Activated CD4-positive, alpha-beta T cell treated with anti-CD3 and anti-CD28 coated beads for 1 hour (primary cell): ENCODE measurements at places on chromosomes 3 and 15.

GRCh38 chr15:25985165-25985564, 122.0 kb upstream of the ATP10A start:
- DNase-seq, result no peak

DNA sequence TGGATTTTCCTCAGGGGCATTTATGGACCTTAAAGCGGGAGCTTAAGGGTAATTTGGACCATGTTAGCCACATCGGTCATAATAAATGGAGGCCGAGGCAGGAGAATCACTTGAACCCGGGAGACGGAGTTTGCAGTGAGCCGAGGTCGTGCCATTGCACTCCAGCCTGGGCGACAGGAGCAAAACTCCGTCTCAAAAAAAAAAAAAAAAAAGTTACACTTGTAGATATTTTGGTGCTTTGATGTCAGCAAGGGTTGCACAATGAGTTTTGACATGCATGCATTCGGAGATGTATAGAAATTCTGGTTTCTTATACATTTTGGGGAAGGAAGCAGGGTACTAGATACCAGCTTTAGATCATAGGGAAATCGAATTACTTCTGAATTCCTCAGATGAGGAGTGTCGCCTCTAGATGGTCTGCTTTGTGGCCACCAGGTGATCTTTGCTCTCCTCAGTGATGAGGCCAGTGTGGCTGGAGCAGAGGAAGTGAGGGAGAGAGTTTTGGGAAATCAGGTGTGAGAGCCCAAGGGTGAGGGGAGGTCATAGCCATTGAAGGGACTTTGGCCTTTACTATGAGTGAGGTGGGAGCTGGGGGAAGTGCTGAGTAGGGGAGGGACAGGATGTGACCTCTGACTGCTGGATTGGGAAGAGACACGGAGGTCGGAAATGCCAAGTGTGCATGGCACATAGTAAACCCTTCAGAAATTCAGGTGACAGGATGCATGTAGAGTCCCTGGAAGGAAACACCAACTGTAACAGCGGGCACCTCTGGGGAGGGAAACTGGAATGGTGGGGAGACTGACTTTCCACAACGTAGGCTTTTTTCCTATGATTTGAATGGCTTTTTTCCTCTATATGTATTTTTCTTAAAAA, 8.4 kb upstream of the RBSN start:
- no peak for DNase-seq

DNA sequence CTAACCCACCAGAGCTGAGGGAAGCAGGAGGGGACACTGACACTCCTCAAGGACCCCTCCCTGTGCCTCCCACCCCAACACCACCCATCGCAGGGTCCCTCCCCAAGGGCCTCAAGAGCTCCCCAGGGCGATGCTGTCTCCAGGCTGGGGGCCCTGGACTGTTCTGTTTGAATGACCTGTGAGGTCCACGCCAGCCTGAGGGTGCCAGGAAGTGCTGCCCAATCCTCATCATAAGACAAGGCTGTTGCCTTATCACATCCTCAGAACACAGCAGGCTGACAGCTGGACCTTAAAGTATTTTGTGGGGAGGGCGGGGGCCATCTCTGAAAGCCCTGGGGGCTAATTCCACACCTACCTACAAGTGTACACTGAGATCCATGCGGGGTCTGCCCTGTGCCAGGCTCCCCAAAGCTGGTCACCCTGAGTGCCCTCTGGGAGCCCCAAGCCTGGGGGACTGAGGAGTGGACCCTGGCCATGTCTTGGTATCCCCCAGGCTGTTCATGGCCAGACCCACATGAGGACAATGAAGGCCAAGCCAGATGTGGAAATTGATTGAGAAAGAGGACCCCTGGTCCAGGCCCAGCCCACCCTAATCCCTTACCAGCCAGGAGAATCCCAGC, 23.8 kb upstream of the GOLGA6C start:
- no peak for DNase-seq

DNA sequence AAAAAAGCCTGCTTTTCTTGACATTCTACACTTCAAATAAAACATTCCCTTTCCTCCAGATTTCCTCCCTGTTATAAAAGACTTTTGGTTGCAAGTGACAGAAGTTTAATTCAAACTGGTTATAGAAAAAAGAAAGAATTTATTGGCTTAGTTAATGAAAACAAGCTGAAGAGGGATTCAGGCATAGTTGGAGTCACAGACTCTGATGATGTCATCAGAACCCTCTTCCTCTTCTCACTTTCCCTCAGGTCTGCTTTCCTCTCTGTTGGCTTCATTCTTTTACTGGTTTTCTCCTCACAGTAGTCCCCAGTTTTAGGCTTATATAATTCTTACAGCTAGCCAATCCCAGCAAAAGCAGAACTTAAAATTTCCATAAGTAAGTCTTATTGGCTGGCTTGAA, 32.0 kb upstream of the MBNL1 start:
- DNase-seq, result no peak

- DNase-seq, result no peak
Observed at GRCh38 chr15:85316244-85316934, 64.0 kb upstream of the AKAP13 start.

DNA sequence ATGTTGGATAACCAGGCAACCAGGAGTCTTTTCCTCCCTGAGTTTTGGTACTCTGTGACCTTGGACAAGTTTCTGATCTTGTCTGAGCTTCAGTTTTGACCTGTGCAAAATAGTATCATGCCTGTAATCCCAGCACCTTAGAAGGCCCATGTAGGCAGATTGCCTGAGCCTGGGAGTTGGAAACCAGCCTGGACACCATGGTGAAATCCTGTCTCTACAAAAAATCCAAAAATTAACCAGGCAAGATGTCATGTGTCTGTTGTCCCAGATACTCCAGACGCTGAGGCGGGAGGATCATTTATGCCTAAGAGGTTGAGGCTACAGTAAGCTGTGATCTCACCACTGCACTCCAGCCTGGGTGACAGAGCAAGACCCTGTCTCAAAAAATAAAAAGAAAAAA, 114.8 kb downstream of the IL12A start:
- DNase-seq, result no peak

DNA sequence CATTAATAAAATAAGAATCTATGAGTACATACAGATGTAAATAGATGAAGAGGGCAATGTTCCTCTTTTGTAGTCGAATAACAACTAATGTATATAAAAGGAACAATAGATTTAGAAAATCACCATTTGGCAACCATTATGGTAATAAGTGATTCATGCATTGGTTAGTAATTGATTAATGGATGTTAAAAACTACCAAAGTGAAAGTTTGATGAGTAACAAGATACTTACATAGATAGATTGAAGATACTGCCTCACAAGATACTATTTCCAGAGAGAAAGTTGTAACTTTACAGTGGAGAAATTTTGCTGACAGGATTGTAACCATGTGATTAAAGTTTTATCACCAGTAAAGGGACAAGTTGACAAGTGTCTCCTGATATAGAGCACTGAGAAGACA, 55.0 kb downstream of the TCF12 start:
- DNase-seq, result no peak

DNA sequence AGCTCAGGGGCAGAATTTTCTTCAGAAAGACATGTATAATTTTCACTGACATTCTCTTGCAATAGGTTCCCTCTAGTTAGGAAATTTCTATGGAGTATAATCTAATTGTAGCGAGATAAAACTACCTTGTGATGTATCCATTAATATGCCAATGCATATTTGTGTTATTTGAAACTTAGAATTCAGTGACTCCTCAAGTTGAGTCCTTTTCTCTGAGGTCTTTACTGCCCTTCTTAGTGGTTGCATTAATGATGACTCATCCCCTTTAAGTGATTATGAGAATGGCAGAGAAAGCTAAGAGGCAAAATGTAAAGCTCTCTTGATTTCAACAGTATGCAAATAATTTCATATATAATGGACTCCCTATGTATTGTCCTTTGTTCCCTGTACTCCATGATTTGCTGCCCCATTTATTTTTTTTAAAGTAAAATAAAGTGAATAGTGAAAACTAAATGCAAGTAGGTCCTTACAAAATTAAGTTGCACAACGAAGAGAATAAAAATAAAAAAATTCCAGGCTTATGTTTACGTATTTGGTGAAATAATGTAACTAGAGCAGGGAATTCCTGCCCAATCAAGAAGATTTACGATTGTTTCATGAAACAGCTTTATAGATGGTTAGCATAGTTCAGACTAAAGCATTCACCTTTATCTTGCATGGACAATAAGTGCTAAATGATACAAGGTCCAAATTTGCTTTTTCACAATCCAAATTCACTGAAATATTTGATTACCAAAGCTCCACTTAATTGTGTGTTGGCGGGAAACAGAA, 78.1 kb downstream of the ZPLD1 start:
- DNase-seq, result no peak

DNA sequence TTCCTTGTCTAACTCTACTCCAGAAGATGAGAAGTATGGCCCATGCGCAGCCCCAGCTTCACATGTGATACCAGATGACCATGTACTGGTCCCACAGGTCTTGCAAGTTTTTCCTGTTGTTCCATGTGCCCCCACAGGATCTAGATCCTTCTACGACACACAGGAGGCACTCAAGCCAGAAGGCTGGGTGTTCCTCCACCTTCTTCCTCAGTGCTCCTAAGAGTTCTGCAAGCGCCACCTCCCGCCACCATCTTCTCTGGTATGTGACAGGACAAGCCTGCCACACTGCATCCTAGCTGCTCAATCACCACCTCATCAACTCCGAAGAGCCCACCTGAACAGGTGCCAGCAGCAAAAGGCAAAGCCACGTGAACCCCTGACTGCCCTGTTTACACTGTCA, 43.1 kb downstream of the XXYLT1 start:
- no peak for DNase-seq
